GM12864 (cell line): ENCODE measurements at places on chromosomes 5 and 9.
A peak's percentile ranks its signal among the peaks of the same experiment; 100 is the strongest.

DNA sequence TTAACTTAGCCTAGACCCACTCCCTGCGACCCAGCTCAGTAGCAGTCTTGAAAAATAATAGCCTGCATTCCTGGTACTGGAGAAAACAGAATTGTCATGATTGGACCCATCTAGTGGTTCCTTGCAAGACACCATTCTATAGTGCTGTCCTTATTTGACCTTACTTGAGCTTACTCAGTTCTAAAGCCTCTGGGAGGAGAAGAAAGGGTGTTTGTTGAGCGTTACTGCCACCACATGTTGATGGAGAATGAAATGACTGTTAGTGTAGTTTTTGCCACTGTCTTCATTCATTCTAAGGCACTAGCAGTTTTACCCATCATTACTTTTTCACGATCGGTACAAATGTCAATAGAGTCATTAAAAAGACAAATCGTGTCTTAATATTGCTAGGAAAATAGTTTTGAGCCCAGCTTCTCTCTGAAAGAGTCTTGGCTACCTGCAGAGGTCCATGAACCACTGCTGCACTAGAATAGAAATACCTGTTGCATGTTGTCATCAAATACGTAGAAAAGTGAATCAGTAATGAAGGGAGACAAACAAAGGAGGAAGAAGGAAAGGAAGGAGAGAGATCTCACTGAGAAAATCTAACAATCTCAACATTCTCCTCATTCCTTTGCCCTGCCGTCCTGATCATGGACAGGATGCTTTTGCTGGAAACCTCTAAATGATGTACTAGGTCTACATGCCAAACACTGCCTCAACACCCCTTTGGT, 96.0 kb downstream of the LIX1 start:
- DNase-seq, result no peak

GRCh38 chr9:97293207-97293721, 14.2 kb upstream of the CCDC180 start:
- DNase-seq, result no peak

DNA sequence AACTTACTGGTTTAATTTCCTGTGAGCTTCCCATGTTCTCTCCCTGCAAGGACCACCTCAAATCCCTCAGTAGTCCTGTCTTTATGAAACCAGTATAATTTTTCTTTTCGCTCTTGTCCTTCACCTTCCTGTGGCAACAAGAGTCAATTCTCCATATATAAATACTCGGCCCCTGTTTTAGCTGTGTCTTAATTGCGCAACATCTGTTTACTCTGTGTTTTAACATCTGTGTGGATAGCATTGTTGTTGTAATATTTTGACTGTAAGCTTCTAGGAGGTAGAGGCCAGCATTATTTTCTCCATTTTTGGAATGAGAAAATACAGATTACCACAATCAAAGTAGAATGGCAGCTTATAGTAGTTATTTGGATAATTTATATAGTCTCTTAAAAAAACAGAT, 30.2 kb upstream of the CDKN2B start:
- DNase-seq, result no peak

DNA sequence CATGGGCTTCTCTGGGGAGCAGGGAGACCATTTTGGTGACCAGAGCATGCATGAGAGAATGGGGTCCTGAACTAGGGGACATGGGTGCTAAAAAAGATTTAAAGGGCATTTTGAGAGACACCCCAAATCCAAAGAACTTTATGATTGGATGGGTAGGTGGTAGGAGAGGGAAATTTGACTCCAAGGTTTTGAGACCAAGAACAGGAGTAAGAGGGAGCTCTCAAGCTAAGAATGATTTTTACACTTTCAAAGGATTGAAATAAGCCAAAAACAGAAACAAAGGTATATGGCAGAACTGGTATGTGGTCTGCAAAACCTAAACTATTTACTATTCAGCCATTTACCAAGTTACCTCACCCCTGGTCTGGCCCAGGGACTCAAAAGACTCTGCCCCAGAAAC, 318.2 kb upstream of the CLINT1 start:
- DNase-seq, result no peak

DNA sequence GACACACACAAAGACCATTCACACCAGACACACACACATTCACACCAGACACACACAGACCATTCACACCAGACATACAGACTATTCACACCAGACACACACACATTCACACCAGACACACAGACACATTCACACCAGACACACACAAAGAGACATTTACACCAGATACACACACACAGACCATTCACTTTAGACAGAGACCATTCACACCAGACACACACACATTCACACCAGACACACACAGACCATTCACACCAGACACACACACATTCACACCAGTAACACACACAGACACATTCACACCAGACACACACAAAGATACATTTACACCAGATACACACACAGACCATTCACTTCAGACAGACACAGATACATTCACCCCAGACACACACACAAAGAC, 29.0 kb upstream of the FCN1 start:
- DNase-seq, result no peak

DNA sequence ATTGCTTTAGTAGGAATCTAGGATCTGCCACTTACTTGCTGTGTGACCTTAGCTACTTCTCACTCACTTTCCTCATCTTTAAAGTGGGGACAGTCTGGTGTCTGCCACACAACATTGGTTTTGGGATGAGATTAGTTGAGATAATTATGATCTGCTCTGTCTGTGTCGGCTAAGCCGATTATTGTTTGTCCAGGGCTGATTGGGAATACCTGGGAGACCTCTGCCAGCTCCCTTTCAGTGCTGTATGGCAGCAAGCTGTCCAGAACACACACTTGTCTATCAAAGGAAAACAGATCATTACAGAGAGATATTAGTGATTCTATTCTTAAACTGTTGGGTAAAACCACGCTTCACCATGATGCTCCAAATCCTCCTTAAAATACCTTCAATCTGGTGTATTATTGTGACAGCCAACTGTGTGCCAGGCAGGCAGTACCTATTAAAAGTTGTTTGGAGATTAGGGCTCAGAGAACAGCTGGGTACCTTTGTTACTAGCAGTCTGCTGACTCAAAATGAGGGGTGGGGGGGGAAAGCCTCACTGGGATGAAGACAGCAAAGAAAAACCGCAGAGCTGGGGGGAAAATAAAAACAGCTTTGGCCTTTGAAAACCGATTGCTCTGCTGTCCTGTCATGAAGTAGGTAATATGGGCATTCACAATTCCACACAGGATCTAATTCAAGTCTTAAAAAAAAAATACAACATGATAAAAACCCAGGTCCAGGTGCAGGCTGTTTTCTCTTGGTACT, 458.4 kb upstream of the C9orf72 start:
- no peak for DNase-seq

DNA sequence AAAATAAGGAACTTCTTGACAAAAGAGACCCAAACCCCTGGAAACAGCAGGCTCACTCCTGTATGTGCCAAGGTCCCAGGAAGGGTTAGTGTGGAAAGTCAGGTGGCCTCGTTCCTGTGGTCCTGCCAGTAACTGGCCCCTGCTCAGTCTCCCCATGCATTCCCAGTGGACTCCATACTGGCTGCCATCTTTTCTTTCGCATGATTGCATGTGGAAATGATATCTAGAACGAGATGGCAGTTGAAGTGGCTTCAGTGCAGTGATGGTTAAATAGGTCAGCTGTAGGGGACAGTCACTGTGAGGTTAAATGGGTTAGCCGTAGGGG, 30.4 kb downstream of the AHRR start:
- DNase-seq, result no peak

GRCh38 chr9:98805506-98806272, 1.8 kb upstream of the GALNT12 start:
- no peak for DNase-seq

- no peak for DNase-seq
Observed at GRCh38 chr5:96648023-96648422, 14.2 kb upstream of the CAST start.

GRCh38 chr9:35820076-35820475, 5.2 kb upstream of the HINT2 start:
- DNase-seq, result no peak

DNA sequence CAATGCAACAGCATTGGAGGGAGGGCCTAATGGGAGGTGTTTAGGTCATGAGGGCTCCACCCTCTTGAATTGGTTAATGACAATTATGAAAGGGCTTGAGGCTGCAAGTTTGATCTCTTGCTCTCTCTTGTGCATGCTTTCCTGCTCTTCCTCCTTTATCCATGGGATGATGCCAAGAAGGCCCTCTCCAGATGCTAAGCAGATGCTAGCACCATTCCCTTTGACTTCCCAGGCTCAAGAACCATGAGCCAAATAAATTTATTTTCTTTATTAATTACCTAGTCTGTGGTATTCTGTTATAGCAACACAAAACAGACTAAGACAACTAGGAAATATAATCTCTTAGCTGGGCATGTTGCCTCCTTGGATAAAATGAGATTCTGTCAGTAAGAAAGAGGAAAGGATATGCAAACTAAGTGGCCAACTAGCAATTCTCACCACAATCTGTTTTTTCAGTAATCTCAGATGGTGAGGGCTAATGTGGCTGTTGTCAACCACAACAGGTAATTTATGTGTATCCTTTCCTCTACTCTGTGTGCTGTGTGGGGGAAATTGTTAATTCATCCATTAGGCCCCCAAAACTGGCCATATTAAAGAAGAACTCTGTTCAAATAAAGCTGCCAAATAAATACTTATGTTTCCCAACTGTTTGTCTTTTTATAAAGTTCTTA, 269.1 kb upstream of the CD180 start:
- no peak for DNase-seq

DNA sequence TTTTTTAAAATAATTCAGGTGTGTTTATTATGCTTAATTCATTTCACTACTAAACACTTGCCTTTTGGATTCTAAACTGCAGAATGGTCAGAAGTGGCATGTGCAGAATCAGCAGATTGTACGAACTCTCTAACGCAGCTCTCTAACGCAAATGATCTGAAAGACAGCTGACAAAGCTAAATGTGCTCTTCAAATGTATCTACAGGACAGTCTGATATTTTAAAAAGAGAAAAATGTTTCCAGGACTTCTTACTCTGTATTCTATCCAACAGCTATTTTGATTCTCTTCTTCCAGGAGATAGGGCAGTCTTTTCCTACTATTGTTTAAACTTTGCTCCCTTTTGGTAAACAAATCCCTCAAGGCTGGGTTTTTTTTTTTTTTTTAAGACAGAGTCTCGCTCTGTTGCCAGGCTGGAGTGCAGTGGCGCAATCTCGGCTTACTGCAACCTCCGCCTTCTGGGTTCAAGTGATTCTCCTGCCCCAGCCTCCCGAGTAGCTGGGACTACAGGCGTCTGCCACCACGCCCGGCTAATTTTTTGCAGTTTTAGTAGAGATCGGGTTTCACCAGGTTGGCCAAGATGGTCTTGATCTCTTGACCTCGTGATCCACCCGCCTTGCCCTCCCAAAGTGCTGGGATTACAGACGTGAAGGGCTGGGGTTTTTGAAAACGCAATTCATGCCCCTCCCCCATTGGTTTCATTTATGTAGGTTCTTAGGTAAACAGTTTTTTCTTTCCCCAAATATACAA, 1.2 kb downstream of the NMRK1 start:
- DNase-seq, result no peak

DNA sequence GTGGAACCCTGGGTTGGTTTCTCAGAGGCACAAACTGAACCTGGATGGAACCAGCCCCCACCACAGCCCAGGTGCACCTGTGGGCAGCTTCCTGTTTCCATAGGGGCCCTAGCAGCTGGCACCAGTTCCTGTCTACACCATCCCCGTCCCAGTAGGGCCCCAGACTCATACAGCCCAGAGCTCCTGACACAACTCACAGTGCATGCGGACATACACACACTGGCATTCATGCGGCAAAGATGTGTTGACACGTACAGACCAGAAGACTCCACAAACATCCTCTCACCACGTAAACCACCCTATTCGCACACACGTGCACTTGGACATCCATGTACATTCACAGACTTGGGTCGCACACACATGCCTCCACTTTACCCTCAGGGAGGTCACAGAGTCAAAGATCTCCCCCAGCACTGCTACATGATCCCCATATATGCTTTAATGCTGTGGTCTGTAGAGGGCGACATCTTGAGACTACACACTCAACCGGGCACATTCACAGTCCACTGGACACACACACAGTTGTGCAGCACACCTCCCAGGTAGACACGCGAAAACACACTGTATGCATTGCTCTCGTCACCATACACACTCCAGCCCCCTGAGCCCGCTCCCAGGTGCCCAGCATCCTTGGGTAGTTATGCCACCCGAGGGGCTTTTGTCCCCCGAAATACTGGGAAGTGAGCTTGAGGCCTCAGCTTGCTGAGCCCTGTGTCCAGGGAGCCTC, 22.4 kb downstream of the CXXC5 start:
- peak; percentile 78 for DNase-seq

GRCh38 chr5:33091571-33092363, 349.0 kb upstream of the TARS1 start:
- no peak for DNase-seq

DNA sequence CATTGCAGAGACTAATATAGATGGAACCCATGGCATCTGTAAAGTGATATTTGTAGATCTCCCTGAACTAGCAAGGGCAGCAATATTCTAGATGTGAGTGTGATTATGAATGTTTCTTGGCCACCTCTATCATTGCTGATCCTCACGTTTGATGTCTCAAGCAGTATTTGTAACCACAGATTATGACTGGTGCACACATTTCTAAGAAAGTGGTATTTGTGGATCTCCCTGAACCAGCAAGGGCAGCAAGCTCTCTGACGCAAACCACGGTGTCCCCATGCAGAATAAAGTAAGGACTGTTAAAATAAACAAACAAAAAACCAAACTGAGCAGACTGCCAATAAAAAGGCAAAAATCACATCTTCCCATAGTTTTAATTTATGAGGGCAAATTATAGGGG, 301.3 kb downstream of the CSNK1G3 start:
- DNase-seq, result no peak

DNA sequence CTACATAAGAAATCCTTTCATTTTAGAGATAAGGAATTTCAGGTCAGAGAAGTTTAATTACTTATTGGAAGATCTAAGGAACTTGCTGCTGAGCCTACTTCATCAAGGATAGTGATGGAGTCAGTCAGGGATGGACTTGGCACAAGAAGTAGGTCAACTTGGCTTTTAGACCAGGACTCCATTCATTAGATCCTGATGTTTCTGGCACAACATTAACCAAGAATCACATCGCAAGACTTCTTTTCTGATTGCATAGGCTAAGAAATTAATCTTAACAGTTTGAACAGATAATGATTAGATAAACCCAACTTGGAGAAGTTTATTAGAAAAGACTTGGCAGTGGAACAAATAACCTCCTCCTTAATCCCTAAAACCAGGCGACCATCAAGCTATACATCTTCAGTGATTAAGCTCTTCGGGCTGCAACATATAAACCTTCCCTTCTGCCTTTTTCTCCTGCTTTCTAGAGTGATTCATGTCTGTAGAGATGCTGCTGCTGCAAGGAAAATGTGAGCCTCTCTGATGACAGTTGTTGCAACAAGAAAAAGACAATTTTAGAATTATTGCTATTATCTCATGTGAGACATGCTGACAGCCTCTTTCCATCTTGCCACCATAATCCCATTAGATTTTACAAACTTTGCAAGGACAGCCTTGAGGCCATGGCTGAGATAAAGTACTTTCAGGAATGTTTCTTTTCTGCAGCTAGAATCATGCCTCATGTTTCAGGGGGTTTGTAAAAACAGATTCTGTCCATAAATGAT, 207.9 kb upstream of the SLC27A6 start:
- DNase-seq, result no peak
